ENCODE measurements at places on chromosomes 13 and 19.
A peak's percentile ranks its signal among the peaks of the same experiment; 100 is the strongest.

- DNase-seq: peak; percentile 77
Measured at GRCh38 chr13:111115965-111116521, 933 bp downstream of the ARHGEF7 start.

GRCh38 chr13:46035066-46035465, 17.5 kb downstream of the ZC3H13 start:
- no peak for DNase-seq

DNA sequence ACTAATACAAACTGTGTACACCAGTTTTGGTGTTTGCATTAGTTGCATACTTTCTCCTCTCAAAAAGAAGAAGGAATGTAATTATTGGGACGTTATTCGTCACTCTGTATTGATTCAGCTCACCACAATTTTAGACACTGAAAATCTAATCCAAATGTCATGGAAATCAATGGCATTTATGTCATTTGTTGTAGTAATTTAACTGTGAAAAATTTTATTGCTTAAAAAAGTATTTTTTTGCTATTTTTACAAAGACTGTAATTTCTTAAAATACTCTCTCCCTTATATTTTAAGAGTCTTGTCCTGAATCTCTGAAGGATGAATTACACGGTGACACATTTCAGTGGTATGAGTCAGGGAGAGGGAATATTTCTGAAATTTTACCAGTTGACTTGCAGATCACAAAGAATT, 2117.6 kb downstream of the PCDH9 start:
- DNase-seq: peak; percentile 7

DNA sequence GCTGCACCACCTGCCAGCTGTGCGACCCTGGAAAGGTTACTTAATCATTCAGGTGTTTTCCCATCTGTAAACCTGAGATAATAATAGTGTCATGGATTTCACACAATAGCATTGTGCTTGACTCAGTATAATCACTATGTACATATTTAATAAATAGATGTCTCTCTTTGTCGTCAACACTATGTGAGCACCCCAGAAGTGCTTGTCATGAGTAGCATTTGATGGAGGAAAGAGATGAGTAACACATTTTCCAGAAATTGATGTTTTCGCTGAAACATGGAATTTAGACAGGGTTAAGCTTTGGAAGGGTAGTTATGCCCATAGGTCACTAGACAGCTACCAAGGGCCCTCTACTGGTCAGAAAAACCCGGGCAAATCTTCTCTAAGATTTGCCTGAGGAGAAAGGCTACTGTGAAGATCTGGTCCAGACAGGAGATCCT, 9.5 kb upstream of the MBNL2 start:
- peak; percentile 72 for DNase-seq

DNA sequence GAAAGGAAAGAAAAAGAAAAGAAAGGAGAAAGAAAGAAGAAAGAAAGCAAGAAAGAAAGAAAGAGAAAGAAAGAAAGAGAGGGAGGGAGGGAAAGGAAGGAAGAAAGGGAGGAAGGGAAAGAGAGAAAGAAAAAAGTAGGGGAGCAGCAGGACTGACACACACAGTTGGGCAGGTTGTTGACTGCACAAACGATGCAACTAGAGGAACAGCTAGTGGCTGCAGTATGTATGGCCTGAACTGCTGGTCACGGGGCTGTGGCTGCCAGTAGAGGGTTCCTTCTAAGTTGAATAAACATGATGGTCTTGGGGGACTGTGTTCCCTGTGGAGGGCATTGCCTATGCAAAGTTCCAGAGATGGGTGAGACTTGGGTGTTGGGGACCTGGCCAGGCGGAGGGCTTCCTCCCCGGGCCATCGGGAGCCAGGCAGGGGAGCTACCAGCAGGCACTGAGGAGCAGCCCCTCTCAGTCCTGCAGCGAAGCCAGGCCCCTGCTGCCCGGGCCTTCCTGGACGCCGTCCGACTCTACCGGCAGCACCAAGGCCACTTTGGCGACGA, 16.7 kb upstream of the COLGALT1 start:
- DNase-seq: no peak

DNA sequence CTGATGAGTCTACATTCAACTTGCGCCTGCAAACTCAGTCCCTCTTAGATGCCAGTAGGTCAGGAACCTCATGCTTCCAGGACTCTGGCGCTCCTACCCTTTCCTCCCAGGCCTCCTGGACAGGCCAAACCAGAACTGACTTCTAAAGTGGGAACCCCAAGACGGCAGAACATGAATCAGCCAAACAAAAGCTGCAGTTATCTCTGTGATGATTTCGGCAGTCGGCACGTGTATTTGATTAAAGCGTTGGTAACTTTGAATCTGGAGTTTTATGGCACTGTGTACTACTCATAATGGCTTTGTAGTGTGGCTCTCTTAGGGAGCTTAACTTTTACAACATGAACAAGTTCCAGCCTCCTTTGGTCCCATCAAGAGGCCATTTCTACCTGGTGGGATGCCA, 13.7 kb downstream of the ACTN4 start:
- DNase-seq: no peak

DNA sequence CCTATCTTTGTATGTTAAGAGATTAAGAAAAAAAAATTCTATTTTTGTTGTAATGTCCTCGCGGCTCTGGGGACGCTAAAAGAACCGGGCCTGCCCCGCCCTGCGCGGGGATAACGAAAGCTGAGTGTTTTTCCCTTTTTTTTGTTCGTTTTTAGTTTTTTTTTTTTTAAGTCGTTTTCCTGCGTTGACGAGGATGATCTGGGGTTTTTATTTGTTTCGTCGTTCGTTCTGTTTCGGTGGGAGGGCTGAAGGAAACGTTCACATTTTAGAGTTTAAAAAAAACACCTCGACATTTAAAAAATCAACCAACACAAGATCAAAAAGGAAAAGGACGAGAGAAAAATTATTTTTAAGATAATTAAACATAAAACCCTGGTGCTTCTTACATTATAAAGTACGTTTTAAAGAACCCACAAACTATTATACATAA, 5.6 kb downstream of the LYL1 start:
- no peak for DNase-seq

DNA sequence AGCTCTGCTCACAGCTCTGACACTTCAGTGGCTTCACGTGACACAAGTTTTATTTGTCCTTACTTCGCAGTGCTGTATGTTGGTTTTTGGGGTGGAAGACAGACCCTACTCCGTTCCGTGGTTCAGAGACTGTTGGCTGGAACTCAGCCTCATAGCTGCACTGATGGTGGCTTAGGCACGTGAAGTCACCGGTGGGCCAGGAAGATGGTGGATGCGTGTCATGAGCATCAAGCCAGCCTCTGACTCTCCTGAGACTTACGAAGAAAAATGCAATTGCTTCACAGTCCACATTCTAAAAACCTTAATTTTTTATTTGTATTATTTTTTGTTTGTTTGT, 161.4 kb upstream of the SOX1 start:
- DNase-seq: no peak

- DNase-seq: no peak
Measured at GRCh38 chr19:2042485-2043250, 8.4 kb downstream of the MKNK2 start.

DNA sequence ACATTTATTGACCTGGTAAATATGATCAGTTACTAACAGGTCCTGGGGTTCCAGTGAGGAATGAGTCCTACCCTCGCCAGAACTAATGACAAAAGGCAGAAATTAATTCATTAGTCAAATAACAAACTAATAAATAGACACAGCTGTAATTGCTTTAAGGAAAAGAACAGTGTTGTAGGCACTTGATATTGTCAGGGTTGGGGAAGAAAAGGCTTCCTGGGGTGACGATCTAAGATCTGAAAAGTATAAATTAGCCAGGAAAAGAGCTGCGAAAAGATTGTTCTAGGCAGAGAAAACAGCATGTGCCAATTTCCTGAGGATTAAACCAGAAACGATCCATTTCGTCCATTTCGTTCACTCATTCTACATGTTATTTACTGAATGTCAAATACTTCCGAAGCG, 670 bp upstream of the CHAF1A start:
- no peak for DNase-seq

GRCh38 chr13:30569901-30570576, 47.7 kb upstream of the USPL1 start:
- DNase-seq: peak; percentile 96
